AG08396 (cell line): ENCODE measurements at places on chromosomes 1 and 21.

- DNase-seq: no peak
These were observed 265.8 kb downstream of the DPYD start for GRCh38 chr1:97654876-97655585.

GRCh38 chr1:23013657-23014056, 2.0 kb downstream of the TEX46 start:
- no peak for DNase-seq

- no peak for DNase-seq
These were observed 64.6 kb downstream of the RHOU start for GRCh38 chr1:228799924-228800323.

DNA sequence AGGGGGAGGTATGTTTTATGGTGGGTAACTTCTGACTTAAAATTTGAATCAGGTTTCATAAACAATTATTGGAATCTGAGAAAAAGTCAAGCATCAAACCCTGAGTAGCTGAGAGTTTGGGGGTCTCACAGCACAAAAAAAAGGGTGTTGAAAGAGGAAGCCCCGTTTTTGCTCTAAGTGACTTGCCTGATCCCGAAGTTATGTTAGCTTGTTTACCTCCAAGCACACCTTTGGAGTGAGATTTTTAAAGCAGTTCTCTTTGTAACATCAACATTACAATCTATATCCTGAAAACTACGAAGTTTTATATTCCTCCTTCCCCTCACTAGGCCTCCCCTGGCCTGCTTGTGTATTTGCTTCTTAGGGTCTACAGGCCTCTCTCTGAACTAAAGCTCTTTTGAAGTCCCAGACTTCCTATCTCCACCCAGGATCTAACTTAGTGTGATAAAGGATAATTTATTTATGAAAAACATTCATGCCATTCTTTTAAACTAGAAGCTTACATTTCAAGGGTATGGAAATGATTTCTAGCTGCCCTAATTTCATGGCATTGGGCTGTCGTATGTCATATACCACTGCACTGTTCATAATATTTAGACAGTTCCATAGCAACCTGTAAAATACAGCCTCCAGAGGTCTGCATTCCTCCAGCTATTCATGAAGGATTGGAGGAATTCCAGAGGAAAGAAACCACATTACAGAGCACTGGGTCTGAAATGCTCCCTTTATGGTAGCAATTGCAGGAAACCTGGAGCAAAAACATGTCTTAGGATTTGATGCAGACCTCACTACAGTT, 36.1 kb upstream of the RGS1 start:
- DNase-seq: peak; percentile 79

DNA sequence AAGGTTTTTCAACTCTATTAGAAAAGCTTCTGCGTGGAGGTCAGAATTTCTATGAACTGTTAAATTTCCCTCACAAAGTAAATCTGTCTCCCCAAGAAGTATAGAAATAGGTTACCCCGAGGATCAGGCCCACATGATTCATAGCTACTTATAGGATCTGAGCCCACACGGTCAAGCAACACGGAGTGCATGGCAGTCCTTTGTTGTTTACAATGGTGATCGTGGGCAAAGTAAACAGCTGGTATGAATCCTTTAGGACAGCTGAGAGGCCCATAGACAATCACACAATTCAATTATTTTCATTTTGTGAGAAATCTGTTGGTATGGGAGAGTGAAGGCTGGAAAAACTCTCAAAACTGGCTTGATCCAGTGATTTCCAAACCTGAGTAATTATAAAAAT, 58.9 kb upstream of the RCOR3 start:
- no peak for DNase-seq

- DNase-seq: no peak
These were observed 9.0 kb downstream of the TGFBR3 start for GRCh38 chr1:91876781-91877573.

GRCh38 chr21:14522736-14523135, 23.4 kb downstream of the SAMSN1 start:
- DNase-seq: no peak

GRCh38 chr1:119276558-119276957, 92.0 kb upstream of the HAO2 start:
- DNase-seq: no peak

GRCh38 chr1:27561124-27561899, 42.6 kb downstream of the AHDC1 start:
- DNase-seq: no peak

- peak; percentile 26 for DNase-seq
These were observed 105.6 kb upstream of the GCLM start for GRCh38 chr1:94014635-94015488.

GRCh38 chr1:16375521-16376340, 8.7 kb downstream of the SZRD1 start:
- no peak for DNase-seq

DNA sequence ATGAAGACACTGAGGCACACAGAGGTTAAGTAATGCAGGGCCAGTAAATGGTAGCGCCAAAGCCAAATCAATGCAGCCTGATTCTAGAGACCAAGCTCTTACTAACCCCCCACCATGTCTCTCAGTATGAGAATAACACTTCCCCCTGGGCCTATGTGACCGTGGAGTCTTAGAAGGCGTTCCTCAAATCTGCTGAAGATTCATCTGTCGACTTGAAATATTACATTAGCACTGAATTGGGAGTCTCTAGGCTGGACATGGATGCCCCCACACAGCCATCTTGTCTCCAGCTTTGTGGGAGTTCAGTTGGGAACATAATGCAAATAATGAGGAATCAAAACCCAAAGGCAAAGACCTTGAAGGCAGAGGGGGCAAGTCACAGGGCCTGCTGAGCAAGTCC, 117.9 kb upstream of the HMGB4 start:
- DNase-seq: no peak

GRCh38 chr1:180859306-180859705, 53.4 kb upstream of the KIAA1614 start:
- DNase-seq: no peak

DNA sequence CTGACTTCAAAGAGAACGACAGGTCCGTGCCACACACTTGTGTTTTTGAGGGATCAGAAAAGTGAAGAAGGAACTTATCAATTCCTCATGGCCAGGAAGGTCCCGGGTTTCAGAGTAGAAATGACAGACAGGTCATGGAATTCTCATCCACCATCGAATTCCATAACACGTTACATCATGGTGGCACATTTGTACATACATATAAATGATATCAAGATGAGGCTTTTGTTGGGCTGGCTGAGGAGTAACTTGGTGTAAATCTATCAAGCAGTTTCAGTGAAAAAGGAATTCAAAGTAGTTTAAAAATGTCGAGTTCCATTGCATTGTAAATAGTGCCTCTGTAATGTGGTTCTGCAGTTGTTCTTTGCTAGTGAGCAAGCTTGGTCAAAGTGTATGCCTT, 22.9 kb upstream of the GNPAT start:
- no peak for DNase-seq

DNA sequence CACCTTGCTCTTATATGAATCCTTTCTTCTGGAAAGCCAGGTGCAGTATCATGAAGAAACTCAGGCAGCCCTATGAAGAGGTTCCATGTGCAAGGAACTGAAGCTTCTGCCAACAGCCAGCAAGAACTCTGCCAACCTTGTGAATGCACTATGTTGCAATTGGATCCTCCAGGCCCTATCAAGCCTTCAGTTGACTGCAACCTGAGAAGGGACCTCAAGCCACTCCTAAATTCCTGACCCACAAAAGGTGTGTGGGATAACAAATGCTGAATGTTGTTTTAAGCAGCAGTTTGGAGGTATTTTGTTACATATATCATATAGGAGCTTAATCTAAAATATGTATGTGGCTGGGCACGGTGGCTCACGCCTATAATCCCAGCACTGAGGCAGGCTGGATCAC, 84.0 kb downstream of the RERE start:
- no peak for DNase-seq

- DNase-seq: no peak
These were observed 306.6 kb upstream of the LYPLAL1 start for GRCh38 chr1:218867066-218867465.

DNA sequence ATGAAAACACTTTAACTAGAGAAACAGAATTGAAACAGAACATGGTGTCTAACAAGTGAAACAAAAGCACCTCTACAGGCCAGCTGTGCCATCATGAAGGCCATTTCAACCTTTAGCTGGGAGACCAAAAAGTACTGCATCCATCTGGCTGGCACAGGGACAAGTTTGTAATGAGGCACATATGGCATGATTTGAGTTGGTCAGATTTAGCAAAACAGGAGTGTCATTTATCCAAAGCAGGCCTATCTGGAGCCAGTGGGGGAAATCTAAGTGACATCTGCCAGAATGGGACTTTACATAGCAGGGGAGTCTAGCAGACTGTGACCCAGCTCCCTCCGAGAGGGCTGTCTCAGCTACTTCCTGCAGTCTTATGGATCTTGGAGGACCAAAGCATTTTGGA, 51.9 kb downstream of the DNTTIP2 start:
- DNase-seq: no peak

DNA sequence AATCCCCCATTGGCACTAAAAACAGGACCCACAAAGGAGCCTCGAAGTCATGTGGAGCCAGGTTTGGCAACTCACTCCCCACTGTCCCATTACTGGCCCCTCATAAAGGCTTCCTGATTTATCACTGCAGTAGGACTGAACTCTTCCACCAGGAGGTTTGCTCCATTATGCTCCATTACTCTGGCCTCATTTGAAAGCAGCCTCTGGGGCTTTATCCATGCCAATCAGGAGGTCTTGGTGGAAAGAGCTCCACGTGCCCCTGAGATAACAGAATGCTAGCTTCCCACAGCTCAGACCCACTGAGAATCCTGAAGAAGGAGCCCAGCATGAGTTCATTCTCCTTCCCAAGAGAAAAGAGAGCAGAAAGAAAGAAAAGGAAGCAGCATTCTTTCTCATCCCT, 76.4 kb downstream of the HIVEP3 start:
- DNase-seq: no peak

DNA sequence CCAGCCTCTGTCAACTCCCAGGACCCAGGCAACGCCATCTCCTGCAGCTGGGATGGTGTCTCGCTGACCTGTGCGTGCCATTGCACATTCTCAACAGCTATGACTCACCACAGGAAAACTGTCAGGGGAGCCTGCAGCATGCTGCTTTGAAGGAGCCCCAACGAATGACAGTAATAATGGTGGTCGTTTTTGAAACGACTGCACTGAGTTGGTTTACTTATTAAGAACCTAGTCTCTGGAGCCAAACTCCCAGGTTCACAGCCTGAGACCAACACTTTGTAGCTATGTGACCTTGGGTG, 21.6 kb downstream of the TCEA3 start:
- peak; percentile 81 for DNase-seq

GRCh38 chr1:45009956-45010854, 919 bp downstream of the HECTD3 start:
- DNase-seq: peak; percentile 38

- DNase-seq: no peak
These were observed 55.2 kb upstream of the PTGS2 start for GRCh38 chr1:186735463-186735862.

DNA sequence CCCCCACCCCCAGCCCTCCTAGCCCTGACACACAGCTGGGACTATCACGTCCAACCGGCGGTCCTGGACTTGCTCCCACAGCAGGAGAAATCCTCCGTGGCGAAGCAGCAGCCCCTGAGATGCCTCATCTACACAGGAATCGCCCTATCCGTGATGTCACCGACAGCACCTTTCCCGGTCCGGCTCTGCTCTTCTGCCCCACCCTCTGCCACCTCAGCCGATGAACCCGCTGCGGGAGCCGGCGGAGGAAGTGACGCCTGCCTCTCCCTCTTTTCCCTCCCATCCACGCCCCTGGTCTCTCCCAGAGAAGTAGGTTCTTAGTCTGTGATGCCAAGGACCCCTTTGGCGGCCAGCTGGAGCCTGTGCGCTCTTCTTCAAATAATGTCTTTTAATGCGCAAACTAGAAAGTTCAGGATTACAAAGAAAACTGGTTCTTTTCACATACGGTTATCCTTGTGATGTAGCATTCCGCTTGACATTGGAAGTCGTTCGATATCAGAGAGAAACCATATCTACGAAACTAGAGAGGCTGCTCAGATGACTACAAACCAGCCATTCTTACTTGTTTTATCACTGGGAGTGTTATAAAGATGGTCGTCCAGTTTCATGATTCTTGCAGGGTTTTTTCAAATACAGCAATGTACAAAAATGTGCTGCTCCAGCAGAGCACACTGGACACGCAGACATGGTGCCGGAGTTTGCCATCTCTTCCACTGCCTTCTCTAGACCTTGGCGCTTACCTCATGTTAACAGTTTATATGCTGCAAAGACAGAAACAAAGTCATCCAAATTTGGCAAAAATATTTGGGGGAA, 120.3 kb downstream of the PPIAL4G start:
- no peak for DNase-seq

GRCh38 chr1:39378377-39378776, 113.1 kb upstream of the BMP8A start:
- no peak for DNase-seq

DNA sequence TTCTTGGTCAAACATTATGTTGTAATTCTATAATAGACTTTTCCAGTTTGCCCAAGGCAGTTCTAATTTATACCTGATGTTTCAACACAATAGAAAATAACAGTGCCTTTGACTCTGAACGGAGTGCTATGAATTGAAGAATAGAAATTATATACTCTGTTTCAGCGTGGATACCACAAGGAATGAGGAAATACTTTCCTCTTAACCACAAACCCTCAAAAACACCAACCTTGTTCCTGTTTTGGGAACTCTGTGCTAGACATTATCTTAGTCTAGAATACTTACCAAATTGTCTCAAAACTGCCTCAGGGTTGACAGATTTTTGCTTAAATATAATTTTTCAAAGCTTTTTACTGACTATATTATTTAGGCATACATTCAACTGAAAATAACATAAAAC, 1629.3 kb downstream of the MRPL39 start:
- DNase-seq: no peak

- peak; percentile 53 for DNase-seq
These were observed 459.2 kb upstream of the RUNX1 start for GRCh38 chr21:35508139-35508888.

GRCh38 chr21:16280686-16281091, 550.9 kb downstream of the USP25 start:
- DNase-seq: no peak

DNA sequence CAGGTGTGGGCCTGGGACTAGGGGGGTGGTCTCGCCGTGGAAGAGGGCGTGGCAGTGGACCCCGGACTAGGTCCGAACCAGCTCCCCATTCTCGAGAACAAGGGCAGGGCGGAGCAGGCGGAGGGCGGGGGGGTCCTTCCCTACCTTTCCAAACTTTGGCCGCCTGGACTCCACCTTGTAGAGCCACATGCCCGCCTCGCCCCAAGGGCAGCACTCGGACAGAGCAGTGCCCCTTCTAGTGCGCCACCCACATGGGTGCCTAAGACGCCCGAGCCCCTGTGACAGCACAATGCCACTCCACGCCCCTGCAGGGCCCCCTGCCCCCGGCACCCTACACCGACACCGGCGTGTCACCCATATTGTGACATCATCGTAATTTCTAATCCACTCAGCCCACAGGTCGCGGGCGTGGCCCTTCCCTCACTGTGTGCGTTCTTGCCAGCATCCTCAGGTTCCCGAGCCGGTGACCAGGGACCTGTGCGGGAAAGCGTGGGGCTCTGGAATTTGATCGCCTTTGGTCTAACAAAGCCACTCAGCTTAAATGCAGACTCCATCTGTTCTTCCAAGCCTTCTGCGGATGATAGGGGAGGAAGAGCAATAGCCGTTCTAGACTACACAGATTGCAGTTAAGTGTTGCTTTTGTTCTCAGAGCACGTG, 553 bp upstream of the STMN1 start:
- DNase-seq: no peak
